Activated naive CD8-positive, alpha-beta T cell treated with anti-CD3 and anti-CD28 coated beads for 36 hours (primary cell): ENCODE measurements at places on chromosomes 1 and 21.

DNA sequence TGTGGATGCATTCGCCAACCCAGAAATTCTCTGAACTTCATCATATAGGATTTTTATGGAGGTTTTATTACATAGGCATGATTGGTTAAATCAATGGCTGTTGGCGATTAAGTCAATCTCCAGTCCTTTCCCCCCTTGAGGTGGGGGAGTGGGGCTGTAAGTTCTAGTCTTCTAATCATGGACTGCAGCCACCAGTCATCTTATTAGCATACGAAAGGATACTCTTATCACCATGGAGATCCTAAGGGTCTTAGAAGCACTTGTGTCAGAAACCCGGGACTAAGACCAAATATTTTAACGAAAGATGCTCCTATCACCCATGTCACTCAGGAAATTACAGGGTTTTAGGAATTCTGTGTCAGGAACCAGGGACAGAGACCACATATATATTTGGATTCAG, 36.3 kb downstream of the SDCCAG8 start:
- no peak for DNase-seq

GRCh38 chr1:78649628-78650027, at the start of gene IFI44:
TSS of gene IFI44 (plus strand) at chr1:78649831. CDS start at chr1:78650196, 365 bp downstream.
- DNase-seq = peak; percentile 60

- DNase-seq = no peak
Observed at GRCh38 chr1:209873067-209873799, 45.5 kb downstream of the UTP25 start.

DNA sequence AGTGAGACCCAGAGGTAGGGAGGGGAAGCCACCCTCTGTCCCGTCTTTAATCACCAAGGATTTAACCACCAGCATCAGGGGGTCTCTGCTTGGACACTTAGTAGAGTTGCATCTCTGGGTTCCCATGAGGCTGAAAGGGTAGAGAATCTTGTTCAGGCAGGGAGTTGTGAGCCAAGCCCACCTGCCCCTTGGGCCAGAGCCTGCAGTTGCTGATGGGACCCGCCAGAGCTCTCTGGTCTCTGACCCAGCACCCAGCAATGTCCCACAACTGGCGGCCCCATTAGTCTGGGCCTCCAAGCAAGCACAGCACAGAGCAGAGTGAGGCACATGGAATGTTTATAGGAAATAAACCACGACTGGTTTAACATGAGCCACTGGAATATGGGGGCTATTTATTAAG, 166.3 kb downstream of the TRIM33 start:
- DNase-seq = no peak

GRCh38 chr21:31893851-31894415, 21.1 kb downstream of the HUNK start:
- no peak for DNase-seq

- no peak for DNase-seq
Observed at GRCh38 chr1:105172788-105173187, 1423.1 kb downstream of the AMY1C start.

GRCh38 chr1:66354311-66355201, 179.4 kb upstream of the SGIP1 start:
- DNase-seq = no peak

GRCh38 chr1:239956263-239956662, 135.4 kb upstream of the FMN2 start:
- DNase-seq = no peak

DNA sequence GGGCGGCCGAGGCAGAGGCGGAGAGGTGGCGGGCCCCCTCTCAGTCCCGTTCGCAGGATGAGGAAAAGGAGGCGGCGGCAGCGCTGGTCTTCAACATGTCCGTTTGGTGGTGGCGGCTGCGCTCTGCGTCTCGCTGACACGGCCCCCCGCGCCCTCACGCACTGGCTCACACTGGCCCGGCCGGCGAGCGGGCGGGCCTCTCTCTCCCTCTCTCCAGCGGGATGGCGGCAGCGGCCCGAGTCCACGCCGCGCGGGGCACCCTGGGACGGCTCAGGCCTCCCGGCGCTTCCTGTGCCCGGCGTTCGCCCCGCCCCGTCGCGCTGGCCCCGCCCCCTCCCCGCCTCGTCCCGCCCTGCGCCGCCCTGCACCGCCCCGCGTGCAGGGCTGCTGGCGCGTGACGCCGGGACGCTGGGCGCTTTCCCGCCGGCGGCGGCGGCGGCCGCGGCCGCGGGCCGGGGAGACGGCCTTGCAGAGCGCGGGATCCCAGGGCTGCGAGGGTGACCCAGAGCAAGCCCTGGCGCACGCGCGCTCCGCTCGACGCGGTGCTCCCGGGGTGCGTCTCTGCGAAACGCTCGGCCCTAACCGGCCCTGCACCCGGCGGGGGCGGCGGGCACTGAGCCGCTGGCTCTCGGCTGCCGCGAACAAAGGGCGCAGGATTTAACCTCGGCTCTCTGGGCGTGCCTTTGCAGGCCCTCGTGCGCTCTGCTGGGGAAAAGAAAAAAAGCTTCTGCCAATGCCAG, at the start of gene SCAF4:
Gene SCAF4, minus strand, starts transcription at position 262 of the 740 bp plus-strand sequence. CDS start 426 bp downstream, outside the sequence.
- peak; percentile 83 for DNase-seq

DNA sequence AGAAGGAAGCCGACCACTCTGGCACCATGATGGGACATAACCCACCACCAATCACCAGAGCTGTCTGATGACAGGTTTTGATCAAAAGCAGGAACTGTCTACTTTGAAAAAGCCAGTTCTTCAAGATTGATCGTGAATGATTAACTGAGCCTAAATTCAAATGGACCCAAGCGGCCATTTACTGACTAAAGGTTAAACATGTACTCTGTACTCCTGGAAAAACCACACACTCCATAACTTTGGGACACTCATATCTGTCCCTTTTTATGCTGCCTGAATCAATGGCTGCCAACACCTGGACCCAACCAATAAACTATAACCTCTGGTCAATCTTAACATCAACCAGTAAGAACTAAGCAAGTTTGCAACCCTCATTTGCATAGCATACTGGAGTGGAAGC, 206.6 kb downstream of the URB2 start:
- no peak for DNase-seq

- DNase-seq = no peak
Observed at GRCh38 chr1:33768821-33769220, 95.1 kb upstream of the HMGB4 start.

DNA sequence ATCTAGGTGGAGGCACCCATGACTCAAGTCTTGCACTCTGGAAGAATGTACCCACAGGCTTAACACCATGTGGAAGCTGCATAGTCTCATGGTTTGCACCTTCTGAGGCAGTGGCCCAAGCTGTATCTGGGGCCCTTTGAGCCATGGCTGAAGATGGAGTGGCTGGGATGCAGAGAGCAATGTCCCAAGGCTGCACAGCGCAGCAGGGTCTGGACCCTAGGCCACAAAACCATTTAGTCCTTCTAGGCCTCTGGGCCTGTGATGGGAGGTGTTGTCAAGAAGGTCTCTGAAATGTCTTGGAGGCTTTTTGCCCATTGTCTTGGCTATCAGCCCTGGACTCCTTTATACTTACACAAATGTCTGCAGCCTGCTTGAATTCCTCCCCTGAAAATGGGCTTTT, 21.4 kb upstream of the FCRL3 start:
- no peak for DNase-seq

- DNase-seq = no peak
Observed at GRCh38 chr21:22201126-22201525, 1202.9 kb downstream of the NCAM2 start.

GRCh38 chr1:206578978-206579374, 33.3 kb downstream of the EIF2D start:
- no peak for DNase-seq

- no peak for DNase-seq
Observed at GRCh38 chr1:205604059-205604458, 27.8 kb downstream of the ELK4 start.

DNA sequence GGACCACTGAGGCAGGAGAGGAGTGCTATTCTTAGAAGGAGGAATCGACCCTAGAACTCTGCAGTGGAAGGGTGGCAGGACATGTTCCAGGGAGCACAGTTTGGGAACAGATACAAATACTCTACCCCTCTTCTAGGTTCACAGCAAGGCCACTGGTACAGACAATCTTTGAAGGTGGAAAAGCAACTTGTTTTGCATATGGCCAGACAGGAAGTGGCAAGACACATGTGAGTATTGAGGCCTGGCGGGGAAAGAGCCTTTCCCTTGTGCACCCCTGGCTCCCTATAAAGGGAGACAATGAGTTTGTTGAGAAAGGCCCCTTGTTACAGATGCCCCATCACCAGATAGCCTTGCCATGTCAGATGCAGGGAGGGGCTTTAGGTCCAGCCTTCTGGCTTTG, 17.8 kb downstream of the KIF2C start:
- no peak for DNase-seq

DNA sequence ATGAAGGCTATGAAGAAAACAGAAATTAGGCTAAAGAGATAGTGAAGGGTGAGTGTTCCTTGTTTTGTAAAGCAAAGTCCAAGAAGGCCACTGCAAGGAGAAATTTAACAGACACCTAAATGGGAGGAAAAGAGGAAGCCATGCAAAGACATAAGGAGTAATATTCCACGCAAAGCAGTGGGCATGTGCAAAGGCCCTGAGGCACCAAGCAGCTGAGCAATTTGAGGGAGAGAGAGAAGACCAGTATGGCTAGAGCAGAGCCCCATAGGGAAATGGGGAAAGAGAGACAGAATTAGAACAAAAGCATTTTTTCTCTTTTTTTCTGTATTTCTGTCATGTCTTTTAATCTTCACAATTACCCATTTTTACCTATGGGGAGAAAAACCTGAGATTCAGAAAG, 154.1 kb downstream of the TPR start:
- no peak for DNase-seq

DNA sequence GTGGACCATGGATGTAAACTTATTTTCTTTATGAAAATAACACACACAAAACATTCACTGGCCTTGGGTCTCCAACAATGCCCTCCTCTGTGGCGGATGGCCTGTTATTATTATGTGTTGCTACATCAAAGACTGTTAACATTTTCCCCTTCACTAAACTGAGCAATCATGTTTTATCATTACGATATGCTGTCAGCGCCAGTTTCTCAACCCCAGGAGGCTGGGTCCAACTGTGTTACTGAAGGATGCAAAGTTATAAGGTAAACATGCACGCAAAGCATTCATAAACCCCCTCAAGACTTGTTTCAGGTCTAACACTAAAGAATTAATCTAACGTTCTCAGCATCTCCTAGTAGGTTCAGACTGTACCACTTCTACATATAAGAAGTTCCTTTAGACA, 6.0 kb upstream of the DUSP10 start:
- no peak for DNase-seq

- no peak for DNase-seq
Observed at GRCh38 chr1:19169642-19170041, 40.4 kb downstream of the UBR4 start.

GRCh38 chr1:67614511-67614934, 70.5 kb upstream of the GADD45A start:
- DNase-seq = no peak

DNA sequence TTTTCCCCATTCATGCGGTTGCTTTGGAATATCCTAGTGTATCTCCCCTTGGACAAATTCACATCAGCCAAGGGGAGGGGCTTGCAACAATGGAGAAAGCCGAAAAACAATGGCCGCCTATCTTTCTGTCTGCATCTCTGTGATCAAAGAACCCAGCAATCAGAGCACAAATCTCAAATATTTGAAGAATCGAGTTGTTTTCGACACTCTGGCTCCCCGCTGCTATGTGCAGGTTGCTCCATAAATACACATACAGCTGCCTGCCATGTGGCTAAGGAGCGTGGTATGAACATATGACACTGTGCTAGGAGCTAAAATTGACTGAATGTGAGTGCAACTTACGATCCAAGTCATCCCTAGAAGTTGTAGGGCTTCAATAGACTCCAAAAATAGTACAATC, 8.5 kb downstream of the CFHR4 start:
- no peak for DNase-seq

DNA sequence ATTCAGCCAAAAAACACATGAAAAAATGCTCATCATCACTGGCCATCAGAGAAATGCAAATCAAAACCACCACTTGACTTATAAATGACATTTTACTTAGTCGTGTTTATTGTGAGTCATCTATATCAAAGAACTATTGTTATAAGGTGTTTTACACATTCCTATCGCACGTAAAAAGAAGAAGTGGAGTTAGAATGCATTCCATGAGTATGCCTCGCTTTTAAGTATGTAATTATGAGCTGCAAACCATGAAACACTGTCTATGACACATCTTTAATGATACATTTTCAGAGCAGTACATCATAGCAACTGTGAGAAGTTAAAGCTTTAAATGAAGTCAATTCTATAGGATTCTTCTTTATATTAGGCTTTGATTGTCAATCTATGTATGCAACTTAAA, 614.3 kb upstream of the ADAMTS5 start:
- DNase-seq = no peak

DNA sequence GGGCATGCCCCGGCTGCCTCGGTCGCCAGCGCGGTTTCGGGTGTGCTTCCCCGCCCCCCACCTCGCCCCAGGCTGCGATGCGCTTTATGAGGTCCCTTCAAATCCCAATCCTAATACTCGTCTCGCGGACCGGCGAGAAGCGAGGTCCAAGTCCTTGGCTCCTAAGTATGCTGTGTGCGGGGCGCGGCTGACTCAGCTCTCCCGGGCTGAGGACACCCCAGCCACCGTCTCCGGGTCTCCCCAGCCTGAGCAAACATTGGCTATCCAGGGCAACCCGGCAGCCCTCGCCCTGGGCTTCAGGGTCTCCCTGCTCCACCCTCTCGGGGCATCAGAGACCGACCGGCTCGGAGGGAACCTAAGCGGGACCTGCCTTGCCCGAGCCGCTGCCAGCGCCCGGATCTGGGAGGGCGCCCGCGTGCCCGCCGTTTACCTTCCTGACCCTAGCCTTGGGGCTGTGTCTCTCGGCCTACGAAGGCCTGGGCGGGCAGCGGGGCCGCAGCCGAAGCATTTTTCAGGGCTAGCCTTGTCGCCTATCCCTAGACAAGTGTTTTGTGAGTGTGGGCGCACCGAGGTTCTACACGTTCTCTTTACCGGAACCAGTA, 1.2 kb downstream of the ITPKB start:
- peak; percentile 61 for DNase-seq

DNA sequence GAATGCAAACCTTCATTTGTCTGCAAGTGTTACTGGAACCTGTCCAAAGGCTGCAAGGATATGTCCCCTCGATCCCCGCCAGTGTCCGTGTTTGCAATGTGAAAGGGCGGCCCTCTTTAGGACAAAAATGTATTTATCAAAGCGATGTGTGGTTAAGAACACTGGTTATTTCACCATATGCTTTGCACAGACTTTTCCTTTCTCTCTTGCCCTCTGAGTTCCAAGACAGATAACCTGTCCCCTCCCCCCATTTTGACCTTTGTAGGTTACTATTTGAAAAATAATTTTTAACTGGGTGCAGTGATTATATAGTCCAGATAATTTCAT, 1.8 kb downstream of the CHRM3 start:
- no peak for DNase-seq

GRCh38 chr1:32701951-32702598, 495 bp downstream of the SYNC start:
- DNase-seq = no peak

GRCh38 chr1:10084045-10084444, 51.3 kb downstream of the UBE4B start:
- no peak for DNase-seq
